Pancreas (tissue), 10 donors: ENCODE measurements at places on chromosomes 5 and 9. TPM values are rescaled to one million over a fixed set of nuclear protein-coding genes. Genes with fewer than 3 reads are reported as not detected.

The NR5A1 gene
- total RNA-seq = not detected

The GPR150 gene
- total RNA-seq = 5.7 TPM

The FBP2 gene
- total RNA-seq = 0.74 TPM

The PCDH12 gene
- 0.55 TPM for total RNA-seq

The HAVCR2 gene
- total RNA-seq = 0.92 TPM

The C9orf85 gene
- 6.9 TPM for total RNA-seq

The FAM114A2 gene
- total RNA-seq = 26.4 TPM

The RMND5B gene
- total RNA-seq = 14.1 TPM

The PDGFRB gene
- 7.2 TPM for total RNA-seq

The CCDC107 gene
- 19.2 TPM for total RNA-seq

The SLC26A2 gene
- 3.1 TPM for total RNA-seq

The DCP2 gene
- 28.3 TPM for total RNA-seq

The OR2K2 gene
- not detected for total RNA-seq

The ALDH1A1 gene
- 259 TPM for total RNA-seq
